Hepatic stellate cell (primary cell): ENCODE measurements at places on chromosomes 6 and 20.

DNA sequence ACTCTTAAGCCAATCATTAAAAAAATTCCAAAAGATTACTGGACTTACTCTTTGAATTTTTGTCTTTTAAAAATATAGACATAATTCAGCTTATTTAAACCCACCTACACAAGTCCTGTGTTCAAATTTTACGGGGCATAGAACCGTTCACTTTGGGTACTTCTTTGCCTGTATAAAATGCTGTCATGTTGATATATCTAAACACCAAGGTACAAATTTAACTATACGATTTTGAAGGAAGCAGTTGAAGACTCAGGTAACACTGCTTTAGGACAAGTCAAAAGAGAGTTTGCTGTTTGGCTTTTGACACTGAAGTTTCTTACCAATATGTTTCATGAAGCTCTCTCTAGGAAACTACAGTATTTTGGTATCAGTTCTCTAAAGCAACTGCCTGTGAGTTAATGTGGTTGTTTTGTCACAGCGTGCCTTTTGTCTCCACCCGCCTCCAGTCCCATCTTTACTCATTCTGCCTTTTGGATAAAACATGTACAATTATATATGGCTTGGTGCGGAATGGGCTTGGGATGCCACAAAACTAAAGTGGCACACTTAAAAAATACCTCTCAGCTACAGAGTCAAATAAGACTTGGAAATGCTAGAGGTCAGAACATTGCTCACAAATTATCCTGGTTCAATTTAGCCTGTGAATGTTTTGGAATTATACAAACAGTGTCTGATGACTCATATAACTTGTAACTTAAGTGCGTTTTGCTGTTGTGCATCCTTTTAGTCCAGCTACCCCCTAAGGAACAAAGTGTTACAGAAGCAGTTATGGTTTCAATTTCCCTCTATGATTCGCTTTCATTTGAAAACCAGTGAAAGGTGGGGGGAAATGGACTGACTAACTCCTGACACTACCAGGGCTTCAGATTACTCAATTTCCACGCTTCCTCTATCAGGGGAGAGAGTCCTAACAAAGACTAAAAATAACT, 38.7 kb downstream of the RGS17 start:
- no peak for DNase-seq

DNA sequence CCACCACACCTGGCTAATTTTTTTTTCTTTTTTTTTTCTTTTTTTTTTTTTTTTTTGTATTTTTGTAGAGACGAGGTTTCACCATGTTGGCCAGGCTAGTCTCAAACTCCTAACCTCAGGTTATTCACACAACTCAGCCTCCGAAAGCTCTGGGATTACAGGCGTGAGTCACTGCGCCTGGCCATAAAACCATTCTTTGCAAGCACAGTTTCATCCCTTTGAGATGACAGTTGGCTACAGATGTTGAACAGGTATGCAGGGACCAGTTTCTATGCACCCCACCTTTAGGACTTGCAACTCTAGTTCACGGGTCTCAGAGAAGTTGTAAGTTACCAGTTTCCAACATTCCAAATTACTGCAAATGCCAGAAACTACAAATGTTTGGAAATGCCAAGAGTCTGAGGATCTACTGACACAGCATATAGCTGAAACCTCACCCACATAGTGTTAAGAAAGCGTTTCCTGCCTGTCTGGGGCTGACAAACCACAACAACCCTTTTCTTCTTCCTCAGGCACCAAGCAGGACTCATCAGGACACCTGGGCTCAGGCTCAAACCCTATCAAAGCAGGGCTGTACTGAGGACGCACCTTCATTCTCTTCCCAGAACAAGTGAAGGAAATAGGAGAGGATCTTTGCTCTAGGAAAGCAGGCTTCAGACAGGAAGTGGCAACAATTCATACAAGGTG, 22.9 kb downstream of the ARHGAP18 start:
- DNase-seq, result no peak

DNA sequence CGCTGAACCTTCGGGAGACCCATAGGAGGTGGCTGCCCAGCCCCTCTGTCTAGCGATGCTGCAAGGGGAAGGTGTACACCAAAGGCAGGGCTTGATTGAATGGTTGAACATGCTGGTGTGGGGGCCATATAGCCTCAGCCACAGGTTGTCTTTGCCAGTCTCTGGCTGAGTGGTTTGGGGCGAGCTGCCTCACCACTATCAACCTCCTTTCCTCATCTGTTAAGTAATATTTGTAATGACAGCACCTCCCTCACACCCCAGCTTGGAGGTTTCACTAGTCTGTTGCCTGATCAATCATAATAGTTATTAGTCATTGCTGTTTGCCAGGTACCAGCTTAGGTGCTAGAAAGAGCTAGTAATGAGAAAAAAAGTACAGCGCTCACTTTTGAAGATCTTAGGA, 11.8 kb upstream of the ZNF831 start:
- no peak for DNase-seq

DNA sequence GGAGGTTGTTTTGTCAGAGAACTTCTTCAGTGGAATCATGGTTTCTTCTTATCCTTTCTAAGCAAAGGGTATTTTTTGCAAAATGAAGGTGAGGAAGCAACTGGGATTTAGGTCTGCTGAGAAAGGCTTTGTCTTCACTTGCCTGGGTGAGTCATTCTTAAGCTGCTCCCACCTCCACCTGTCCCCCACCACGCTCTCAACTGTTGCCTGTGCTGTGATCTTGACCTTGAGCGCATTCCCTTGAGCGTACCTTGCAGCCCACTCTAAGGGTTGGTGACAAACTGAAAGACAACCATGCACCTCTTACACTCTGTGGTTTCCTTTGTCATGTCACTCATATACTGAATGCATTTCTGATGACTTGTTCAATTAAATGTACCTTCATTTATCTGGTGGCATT, 641.1 kb downstream of the RNF144B start:
- no peak for DNase-seq

GRCh38 chr6:94636780-94637385, 940.5 kb upstream of the MANEA start:
- no peak for DNase-seq

GRCh38 chr6:30748851-30749540, 4.6 kb upstream of the IER3 start:
- no peak for DNase-seq

DNA sequence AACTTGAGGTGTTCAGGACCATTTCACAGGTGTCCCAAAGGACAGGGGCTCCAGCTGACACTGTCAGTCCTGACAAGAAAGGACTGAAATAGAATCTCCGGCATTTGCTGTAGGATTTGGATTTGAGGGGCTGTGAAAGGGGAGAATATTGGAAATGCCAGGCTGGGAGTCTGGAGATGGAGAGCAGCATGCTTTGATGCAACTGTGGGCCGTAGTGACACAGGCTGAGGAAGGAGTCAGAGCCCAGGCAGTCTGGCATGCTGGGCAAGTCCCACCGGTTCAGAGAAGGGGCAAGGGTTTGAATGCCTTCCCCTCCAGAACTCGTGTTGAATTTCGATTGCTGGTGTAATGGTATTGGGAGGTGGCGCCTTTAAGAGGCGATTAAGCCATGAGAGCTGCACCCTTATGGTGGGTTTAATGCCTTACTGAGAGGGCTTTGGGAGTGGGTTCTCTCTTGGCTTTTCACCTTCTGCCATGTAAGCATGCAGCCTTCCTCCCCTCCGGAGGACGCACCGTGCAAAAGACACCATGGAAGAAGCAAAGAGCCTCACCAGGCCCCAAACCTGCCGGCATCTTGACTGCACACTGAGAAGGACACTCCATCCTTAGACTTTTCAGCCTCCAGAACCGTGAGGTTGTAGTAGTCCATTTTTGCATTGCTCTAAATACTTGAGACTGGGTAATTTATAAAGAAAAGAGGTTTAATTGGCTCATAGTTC, 9.4 kb upstream of the PYGB start:
- DNase-seq, result no peak

DNA sequence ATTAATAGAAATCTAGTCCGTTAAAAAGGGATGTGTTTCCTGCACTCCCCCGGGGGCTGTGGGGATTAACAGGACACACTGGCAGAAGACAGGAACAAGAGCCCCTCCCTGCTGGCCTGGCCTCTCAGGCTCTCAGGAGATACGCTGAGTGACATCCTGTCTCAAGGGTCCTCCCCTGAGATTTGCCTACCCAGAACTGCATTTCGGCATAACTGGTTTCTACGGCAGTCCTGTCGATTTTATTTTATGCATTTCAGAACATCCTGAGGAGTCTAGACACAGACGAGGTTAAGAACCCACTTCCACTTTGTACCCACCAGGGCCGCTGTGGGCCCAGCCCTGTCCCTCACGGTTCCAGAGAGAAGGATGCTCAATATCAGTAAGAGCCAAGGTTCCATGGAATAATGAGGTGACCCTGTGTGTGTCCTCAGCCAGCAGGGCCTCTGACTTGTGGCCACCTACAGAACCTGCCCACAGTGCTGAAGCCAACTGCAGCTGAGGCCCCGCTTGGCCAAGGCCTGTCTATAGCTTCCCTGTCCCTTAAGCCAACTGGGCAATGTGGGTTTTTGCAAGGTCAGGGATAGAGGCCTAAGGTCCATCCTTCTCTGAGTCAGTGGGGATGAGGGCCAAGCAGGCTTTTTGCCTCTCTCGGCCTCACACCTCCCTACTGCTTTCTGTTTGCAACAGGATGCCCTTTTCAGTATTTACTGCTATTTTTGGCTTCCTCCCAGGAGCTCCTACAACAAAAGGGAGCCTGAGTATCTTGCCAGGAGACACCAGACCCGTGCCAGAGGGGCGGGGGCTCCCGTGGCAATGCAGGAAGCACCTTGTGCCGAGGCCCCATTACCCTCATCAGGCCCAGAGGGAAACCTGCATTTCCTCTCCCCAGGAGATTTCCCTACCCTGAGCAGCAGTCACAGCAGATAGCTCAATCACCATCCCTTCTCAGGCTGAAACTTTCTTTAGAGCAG, 14.7 kb downstream of the UQCC2 start:
- peak; percentile 58 for DNase-seq

GRCh38 chr6:40584741-40585140, 2.4 kb downstream of the LRFN2 start:
- no peak for DNase-seq

GRCh38 chr20:45781391-45781931, 10.2 kb downstream of the WFDC3 start:
- peak; percentile 38 for DNase-seq

DNA sequence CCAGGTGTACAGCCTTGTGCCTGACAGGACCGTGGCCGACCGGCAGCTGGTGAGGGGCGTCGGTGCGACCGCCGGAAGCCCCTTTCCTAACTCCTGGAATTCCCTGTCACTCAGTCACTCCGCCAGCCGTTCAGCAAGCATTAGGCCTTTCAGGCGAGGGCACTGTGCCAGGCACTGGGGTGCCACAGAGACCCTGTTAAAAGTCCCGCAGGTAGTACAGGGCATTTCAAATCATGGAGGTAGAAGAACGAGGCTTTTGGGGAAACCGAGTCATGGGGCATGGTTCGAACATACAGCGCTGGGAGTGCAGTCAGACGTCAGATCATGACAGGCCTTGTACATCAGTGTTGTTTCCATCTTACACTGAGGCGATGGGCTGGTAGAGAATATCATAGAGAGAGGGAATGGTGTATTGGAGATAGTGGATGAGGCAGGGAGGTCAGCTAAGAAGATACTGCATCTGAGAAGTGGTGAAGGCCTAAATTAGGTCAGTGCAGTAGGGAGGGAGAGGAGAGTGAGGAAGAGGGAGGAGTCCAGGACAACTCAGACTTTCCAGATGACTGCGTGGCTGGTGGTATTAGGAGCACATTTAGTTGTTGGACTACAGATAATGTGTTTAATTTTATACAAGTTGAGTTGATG, 892 bp upstream of the DXO start:
- DNase-seq, result peak; percentile 62

GRCh38 chr6:42293386-42293977, 75.8 kb upstream of the MRPS10 start:
- no peak for DNase-seq

DNA sequence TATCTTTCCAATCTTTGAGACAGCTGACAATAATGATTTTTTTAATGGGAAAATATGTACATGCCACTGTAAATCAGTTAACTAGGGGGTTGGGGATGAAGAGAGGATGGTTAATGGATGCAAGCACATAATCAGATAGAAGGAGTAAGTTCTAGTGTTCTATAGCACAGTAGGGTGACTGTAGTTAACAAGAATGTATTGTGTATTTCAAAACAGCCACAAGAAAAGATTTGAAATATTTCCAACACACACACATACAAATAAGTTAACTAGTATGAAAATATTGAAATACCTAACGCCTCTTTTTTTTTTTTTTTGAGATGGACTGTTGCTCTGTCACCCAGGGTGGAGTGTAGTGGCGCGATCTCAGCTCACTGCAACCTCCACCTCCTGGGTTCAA, 153.4 kb upstream of the SALL4 start:
- no peak for DNase-seq

DNA sequence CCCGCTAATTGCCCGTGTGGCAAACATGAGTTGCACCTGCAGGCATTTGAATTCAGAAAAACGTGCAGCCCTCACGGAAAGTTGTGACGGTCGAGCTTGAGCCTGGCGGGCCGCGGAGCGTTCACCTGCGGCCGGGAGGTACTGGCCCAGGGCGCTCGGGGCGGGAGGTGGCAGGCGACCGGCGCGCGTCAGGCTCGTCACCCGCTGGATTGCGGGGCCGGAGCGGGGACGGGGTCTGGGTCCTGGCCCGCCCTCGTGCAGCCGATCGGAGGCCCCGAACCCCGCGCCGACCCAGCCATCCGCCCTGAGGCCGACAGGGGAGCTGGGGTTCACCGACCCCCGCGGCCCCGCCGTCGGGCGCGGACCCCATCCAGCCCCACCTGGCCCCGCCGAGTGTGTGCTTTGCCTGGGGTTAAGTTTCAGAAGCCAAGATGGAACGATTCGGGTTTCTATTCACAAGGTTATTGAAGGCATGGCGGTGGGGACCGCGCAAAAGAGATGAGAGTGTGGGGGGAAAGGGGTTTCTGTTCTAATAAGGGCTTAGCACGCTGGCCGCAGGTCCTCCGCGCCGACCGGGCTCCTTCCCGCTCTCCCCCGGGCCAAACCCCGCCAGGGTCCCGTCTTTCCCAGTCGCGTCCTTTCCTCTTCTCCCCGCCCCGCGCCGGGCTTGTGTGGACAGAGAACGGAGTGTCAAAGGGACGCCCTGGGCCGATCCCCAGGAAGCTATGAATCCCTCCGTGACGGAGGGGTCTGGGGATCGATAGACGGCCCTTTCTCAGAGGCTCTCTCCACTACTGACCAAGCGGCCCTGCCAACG, 1.6 kb upstream of the HEY2 start:
- DNase-seq, result no peak

DNA sequence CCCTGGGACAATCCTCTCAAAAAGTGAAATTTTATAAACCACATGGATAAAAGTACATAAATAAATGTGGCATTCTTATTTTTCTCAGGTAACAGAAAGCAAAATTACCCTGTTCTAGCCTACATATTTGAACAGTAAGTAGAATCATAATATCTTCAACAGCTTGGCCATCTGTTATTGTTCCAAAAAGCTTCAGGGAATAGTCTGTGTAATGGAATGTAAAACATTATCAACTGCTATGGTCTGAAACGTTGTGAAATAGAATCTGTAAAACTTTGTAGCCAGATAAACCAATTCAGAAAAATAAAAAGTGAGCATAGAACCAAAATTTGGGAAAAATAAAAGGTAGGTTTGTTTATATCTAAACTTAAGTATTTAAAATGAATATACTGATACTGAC, 114.7 kb downstream of the THEMIS start:
- no peak for DNase-seq
